ENCODE measurements at places on chromosomes 3 and 15. TPM values are rescaled to one million over a fixed set of nuclear protein-coding genes. Genes with fewer than 3 reads are reported as not detected.

DNA sequence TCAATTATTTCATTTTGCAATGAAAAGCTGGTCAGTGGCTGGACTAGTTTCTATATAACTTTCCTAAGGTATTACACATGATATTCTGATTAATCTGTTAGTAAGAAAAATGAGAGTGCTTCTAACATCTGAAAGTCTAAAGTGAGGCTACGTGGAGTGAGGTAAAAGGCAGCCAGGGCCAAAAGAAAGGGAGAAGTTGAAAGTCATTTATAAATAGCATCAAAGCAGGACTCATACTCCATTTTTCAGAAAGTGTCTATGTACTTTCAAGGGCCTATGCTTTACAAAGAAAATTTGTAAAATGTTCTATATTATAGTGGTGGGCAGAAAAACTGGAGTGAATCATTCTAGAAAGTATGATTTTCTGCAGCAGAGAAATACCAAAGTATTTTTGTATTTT lies 80.0 kb downstream of the CSNK1G1 start:
- H3K4me3 ChIP-seq: no peak overlapping the region
- H3K27me3 ChIP-seq: no peaks in the 10 kb centered on the region
- peaks cover 9% of the 10 kb centered on the region for H3K4me1 ChIP-seq

DNA sequence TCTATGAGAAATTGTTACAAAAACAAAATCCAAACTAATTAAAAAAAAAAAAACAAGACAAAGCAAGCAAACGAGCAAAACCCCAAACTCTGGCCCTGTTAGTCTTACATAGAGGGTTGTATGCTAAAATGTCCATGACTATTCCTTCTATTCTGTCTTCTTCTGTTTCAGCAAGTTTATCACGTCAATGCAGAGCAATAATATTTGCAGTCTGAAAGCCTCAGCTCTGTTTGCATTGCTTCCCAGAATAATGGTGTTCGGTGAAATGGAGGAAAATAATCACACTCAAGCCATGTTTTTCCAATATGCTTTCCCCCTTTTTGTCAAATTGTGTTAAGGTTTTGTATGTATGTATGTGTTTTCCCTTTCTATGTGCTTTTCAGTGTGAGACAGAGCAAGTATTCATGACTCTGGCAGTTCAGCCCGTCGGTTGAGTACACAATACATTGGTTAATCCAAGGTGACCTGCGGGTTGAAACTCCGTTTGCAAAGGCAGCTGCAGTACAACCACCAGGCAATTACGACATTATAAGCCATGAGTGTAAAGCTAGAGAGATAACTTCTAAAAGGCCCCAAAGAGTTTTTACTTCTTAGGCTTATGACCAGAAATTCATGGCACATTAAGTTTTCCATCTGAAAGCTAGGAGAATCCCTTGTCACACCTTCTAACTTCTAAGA lies 34.9 kb upstream of the MAGI1 start:
- H3K36me3 ChIP-seq: no peaks in the 10 kb centered on the region
- H3K27ac ChIP-seq: no peak overlapping the region
- no peak for DNase-seq
- H3K4me3 ChIP-seq: no peak overlapping the region
- H3K27me3 ChIP-seq: no peaks in the 10 kb centered on the region

GRCh38 chr15:63044645-63045464 lies 2.3 kb downstream of the TPM1 start:
- H3K4me1 ChIP-seq: peaks cover 86% of the 10 kb centered on the region
- peaks cover 18% of the 10 kb centered on the region for H3K27me3 ChIP-seq
- peaks cover 41% of the 10 kb centered on the region for H3K36me3 ChIP-seq

DNA sequence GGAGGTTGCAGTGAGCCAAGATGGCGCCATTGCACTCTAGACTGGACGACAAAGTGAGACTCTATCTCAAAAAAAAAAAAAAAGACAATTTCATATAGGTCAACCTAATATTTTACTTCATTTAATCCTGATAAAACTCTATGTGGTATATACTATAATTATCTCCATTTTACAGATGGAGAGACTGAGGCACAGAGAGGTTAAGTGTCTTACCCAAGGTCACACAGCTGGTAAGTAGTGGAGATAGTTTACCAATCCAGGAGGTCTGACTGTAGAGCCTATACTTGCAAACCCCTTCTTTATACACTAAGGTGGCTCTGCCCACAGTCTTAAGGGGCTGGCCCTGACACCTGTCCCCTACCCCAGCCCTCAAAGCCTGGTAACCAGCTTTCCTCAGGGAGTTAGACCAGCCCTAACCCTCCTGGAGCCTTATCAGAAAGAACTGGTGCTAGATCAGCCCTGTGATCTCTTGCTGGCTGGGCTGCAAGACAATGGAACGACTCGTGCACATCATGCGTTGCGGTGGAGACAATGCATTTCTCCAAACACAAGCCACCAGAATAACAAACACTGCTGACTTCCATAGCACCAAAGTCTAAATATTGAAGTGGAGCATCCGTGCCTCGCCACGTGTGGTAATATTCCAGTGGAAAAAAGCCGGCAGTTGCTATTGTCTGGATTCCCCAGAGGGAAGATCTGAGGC lies 60.0 kb upstream of the SMAD3 start:
- no peak overlapping the region for H3K27ac ChIP-seq
- no peaks in the 10 kb centered on the region for H3K36me3 ChIP-seq
- H3K4me3 ChIP-seq: no peak overlapping the region

Gene CHRD
- 6.5 TPM for total RNA-seq

Gene PATL2
- 3.7 TPM for total RNA-seq

Gene CPNE9
- 0.16 TPM for total RNA-seq

Gene CCDC12
- 31.0 TPM for total RNA-seq

All from left ventricle myocardium inferior (tissue), 1 donor.